Activated CD4-positive, alpha-beta memory T cell treated with anti-CD3 and anti-CD28 coated beads, Interleukin-2, amount 10 ng/mL, durations not matched to agents 7 days and 5 days (primary cell): ENCODE measurements at places on chromosomes 2 and 18. TPM values are rescaled to one million over a fixed set of nuclear protein-coding genes. Genes with fewer than 3 reads are reported as not detected.
A peak's percentile ranks its signal among the peaks of the same experiment; 100 is the strongest.

DNA sequence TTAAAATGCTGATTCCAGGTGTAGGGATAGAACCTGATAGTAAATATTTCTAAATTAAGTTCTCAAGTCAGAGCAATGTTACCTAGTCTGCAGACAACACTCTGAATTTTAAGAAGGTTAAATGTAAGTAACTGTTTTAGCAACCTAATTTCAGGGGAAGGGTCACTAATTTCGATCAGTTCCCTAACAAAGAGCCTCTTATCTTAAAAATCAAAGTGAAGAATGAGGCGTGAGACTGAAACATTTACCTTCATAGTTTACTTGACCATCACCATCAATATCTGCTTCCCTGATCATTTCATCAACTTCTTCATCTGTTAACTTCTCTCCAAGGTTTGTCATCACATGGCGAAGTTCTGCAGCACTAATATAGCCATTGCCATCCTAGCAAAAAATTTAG is 6.4 kb upstream of the STPG4 start:
- no peak for DNase-seq

DNA sequence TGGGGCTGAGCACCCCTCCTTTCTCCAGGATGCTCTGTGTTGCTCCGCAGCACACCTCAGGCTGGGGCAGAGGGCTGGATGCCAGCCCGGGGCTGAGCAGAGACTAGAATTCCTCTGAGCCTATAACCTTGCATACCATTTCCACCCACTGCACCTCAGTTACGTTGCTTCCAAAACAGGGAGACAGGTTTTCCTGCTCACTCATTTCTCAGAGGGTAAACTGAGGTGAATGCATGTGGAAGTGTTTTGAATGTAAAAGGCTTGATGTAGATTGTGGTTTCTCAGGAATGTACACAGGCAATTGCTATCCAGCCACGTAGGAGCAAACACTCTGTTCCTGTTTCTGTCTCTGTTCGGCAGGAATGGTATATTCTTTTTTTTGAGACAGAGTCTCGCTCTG is 45.3 kb downstream of the EDAR start:
- no peak for DNase-seq

GRCh38 chr2:187264612-187265011 is 183.4 kb downstream of the CALCRL start:
- DNase-seq: no peak

- DNase-seq: no peak
Measured at GRCh38 chr2:150674283-150674682, 186.8 kb upstream of the RND3 start.

The SERPINB5 gene
- not detected for total RNA-seq

The SALL3 gene
- total RNA-seq: not detected

DNA sequence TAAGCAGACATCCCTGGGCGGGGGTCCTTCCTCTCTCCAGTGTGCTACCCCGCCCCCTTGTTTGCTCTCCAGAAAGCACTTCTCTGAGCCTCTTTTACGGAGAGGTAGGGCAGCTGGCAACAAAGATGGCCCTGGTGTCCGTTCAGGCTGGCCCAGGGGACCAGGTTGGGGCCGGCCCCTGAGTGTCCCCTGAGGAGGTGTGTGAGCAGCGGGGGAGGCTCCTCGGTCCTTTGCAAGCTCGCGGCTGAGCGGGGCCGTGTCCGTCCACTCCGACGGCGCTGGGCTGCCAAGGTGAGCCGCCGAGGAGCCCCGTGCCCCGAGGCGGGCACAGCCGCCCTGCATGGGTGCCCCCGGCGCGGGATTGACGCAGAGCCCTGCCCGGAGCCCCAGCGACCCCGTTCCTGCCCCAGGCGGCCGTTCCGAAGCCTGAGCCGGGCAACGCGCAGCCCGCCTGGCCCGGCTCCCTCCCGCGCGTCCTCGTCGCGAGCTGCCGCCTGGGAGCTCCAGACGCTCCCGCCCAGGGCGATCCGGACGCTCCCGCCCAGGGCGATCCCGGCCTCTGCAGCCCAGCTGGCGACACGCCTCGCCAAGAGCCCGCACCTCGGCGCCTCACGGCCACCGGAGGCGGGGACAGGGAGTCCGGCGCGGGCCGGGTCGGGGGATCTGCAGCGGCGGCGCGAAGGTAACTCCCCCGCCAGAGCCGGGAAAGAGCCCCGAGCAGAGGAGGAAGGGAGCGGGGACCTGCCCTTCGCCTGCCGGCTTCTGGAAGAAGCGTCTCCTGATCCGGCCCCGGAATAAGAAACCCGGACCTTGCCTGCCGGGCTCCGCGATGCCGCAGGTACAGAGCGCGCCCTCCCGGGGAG is at the start of gene PROKR1:
Gene PROKR1 (plus strand): TSS at position 569 of the 863 bp plus-strand sequence. CDS start 2,243 bp downstream, outside the sequence.
- DNase-seq: no peak

- peak; percentile 9 for DNase-seq
Measured at GRCh38 chr2:241065355-241065803, 36.7 kb downstream of the MTERF4 start.

GRCh38 chr18:9594823-9595596 is 19.3 kb downstream of the PPP4R1 start:
- DNase-seq: no peak

The NT5DC4 gene
- not detected for total RNA-seq

- DNase-seq: no peak
Measured at GRCh38 chr2:44918095-44918775, 23.3 kb upstream of the SIX3 start.

- DNase-seq: no peak
Measured at GRCh38 chr2:239300871-239301735, 99.7 kb downstream of the HDAC4 start.
